ENCODE measurements at places on chromosomes 1 and 21. TPM values are rescaled to one million over a fixed set of nuclear protein-coding genes. Genes with fewer than 3 reads are reported as not detected.

The FCRL1 gene
- total RNA-seq = 0.09 TPM

The RBM11 gene
- 0.13 TPM for total RNA-seq

DNA sequence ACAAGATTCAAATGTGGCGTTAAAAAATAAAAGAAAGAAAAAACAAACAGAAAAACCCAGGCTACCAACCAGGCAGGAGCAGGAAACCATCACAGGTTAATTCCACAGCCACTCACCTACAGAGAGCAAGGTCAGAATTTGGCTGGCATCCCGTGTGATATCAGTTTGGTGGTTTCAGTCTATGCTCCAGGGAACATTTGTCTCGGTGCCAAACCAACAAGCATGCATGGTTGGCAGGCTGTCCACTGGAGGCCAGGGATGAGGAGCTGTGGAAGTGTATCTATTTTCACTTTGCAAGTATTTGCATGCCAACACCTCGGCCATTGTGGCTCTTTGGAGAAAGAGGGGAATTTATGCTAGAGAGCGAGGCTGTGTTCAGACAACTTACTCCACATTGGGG is 53.1 kb upstream of the PROX1 start:
- DNase-seq = peak; percentile 45

DNA sequence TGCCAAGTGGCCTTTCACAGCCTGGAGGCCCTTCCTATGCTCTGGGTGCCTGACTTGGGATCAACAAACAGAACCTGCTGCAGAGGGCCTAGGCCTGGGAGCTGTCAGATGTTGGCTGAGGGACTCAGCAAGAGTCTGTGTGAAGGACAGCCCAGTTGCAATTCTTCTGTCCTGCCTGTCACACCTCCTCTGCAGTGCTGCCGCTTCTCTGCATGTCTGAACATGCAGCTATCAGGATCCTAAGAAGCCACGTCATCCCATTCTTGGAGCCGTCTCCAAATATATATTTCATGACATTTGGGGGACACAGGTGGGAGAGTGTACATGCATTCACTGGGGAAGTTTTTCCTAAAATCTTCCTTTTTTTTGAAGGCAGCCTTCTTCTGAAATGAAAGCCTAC is 8.6 kb downstream of the FCAMR start:
- no peak for DNase-seq

DNA sequence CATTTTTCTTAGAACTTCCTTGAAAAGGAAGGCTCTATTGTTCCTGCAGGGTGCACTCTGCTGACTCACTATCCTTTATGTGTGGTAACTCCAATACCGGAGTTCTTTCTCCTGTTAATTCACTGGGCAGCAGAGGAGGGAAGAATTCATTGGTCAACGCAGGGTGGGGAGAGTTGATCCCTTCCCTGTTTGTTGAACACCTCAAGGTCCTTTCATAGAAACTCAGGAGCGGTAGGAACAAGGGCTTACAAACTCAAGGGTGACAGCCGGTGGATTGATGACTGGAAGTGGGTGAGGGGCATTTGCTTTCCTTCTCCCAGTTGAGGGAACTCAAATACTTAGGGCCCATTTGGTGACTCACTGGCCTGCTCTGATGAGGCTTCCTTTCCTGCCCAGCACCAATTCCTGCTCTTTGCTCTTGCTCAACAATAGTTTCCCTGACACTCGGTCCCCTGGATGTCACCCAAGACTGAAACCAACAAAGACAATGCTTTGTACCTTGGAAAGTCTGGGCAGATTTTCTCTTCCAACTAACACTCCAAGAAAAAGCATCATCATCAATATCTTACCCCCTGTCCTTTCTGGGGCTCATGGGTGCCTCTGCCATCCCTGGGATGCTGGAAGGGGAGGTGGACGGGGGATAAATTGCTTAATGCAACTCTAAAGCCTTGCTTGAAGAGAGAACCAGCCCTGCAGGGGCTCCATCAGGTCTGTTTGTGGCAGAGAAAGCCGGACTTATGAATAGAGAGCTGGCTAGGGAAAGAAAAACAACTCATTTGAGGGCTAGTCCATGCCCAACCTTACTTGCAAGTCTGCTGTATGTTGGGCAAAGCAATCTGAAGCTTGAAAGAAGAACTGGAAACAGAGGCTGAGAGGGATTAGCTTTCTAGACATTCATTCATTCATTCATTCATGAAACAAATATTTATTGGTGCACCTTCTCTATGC is 9.3 kb downstream of the SLC26A9 start:
- no peak for DNase-seq

DNA sequence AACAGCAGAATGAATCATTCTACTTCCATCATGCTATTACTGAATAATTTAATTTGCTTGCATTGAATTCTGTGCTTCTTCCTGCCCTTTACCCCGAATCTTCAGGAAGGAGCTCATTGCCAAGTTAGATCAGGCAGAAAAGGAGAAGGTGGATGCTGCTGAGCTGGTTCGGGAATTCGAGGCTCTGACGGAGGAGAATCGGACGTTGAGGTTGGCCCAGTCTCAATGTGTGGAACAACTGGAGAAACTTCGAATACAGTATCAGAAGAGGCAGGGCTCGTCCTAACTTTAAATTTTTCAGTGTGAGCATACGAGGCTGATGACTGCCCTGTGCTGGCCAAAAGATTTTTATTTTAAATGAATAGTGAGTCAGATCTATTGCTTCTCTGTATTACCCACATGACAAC is 44.2 kb downstream of the MAP3K7CL start:
- peak; percentile 41 for DNase-seq

DNA sequence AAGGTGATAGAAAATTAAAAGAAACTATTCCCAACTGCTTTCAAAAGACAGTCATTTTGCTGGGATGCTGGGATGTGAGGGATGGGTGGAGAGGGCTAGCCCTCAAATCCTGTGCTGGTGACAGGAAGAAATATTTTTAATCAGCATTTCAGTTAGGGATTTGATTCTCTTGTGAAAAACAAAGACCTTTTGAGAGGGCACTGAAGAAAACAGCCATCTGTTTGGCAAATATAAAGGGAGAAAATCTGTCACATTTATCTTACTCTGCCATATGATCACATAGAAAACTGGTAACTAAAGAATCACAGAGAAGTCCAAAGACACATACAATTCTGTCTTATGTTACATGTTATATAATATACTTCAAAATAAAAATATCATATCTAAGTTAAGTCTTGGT is 12.3 kb downstream of the STXBP3 start:
- DNase-seq = no peak

GRCh38 chr1:206467915-206468314 is 2.4 kb upstream of the IKBKE start:
- peak; percentile 72 for DNase-seq

GRCh38 chr1:111565079-111565478 is 54.5 kb upstream of the RAP1A start:
- peak; percentile 39 for DNase-seq

DNA sequence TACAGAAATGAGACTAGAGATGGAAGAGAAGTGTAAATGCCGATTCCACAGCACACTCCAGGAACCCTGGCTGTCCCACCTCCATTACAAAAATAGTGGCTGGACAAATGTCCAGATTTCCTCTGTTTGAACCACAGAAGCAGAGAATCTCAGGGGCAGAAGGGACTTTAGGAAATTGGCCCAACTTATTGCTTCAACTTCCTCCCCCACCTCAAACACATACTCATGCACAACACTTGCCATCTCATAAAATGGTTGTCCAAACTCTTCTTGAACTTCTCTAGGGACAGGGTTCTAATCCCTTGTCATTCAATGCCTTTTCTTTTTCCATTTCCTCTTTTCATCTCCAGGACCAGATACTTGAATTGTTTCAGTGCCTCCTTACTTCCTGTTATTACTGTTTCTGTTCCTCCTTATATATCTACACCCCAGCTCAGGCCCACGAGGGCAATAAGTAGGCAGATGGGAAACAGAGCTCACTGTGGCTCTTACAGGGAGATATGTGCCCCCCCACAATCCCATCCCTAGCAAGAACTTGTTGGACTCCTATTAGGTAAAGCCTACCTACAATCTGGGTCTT is 8.5 kb upstream of the B4GALT3 start:
- DNase-seq = peak; percentile 70

GRCh38 chr1:53274026-53274425 is 35.7 kb upstream of the MAGOH start:
- no peak for DNase-seq

DNA sequence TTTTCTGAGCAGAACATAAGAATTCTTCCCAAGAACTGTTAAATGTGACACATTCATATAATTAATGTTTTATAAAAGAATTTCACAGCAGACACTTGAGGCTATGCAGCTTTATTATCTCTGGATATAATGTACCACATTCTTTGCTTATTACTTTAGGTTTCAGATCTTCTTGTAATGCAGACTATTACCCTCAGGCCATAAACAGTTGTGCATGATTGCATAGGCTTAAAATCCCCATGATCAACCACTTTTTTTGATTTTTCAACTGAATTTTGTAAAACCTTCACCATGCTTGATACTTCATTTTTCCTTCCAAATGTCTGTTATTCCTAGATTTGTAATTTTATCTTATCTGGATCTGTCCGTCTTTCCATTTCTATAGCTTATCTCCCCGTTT is 1355.7 kb downstream of the BRINP3 start:
- no peak for DNase-seq

DNA sequence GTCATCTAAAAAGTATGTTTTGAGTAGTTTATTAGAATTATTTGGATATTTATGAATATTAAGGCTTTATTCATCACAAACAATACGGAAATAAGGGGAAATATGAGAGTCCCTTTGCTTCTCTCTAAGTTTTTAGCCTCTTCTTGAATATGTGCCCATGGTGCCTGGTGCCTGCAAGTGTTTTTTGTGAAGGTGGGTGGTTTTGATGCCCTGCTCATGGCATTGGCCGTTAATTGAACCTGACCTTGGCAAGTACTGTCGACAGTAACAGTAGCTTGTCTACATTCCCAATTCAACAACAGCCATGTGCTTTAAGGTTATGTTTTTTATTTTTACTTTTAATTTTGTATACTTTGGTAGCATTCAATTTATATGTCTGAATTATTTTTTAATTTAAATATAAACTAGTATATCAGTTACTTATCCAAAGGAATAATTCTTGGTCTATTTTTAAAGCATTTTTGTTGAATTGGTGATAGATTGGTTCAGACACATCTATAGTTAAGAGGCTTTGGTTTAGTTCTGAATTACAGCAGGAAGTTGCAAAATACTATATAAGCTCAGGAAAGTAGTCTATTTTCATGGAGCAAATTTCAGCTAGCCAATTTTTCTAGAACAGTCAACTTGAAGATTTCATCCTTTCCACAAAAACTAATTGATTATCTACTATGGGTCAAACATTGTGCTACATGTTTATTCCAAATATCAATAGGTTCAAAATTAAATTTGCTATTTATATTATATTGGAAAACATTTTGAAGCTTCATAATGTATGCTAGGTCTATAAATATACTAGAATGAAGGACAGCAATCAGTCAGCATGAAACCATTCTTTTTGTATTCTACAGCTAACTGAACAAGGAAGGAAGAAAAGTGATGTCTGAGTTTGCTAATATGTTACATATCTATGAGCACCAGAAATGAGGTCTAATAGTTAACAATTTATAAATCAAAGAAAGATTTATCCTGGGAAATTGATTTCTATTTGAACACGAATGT is 184.4 kb downstream of the MRPL39 start:
- no peak for DNase-seq

The FCN3 gene
- 0.75 TPM for total RNA-seq

The MEX3A gene
- 9.4 TPM for total RNA-seq

DNA sequence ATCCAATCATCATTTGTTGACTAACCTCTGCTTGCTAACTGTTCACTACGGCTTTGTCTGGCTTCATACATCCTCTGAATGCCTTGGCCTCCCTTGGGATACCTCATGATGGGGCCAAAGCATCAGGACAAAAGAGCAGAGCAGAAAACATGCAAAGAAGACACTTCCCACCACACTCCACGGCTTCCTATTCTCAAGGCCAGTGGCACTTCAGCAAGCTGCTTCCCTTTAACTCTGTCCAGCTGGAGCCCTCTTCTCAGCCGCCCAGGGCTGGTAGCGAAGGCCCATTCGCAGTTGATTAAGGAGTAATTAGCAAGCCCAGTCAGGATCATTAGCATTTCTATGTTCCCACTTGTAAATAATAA is 224.3 kb upstream of the FGGY start:
- peak; percentile 60 for DNase-seq

DNA sequence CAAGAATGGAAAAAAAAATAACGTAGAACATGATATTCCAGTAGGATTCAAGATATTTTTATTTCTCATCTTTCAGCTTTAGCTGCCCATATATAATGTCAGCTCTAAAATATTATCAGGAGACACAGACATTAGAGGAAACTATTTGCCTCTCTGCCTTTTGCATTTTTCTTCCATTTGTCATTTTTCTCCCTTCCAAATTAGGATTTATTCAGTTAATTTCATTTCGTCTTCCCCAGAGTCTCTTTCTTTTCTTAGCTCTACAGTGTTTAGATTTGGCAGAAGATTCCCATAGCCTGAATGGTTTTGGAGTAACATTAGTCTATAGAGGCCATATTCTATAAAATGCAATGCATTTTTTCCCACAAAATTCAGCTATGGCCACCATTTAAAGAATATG is 5.1 kb upstream of the ENAH start:
- DNase-seq = peak; percentile 89

DNA sequence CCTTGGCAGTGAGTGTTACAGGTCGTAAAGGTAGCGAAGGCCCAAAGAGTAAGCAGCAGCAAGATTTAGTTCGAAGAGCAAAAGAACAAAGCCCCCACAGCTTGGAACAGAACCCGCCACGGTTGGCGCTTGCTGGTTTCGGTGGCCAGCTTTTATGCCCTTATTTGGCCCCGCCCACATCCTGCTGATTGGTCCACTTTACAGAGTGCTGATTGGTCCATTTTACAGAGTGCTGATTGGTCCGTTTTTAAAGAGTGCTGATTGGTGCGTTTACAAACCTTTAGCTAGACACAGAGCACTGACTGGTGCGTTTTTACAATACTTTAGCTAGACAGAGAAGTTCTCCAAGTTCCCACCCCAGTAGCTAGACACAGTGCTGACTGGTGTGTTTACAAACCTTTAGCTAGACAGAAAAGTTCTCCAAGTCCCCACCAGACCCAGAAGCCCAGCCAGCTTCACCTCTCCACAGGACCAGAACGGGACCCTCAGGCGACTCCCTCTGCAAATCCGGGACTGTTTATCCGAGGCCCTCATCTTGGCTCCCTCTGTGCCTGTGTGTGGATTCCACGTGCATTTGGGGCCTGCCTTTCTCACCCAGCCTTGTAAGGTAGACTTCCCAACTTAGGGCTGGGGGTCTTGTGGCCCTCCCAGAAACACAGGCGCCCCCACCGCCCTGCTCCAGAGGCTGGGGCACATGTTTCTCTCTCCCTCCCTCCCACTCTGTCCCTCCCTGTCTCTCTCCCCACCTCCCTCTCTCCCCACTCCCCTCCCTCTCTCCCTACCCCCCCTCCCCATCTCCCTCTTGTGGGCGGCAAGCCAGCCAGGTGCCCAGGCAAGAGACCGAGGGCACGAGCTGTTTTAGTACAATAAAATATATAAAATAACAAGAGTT is 12.6 kb downstream of the FTCD start:
- DNase-seq = no peak

- no peak for DNase-seq
Observed at GRCh38 chr1:162219461-162219860, 150.0 kb downstream of the NOS1AP start.

The OR2AK2 gene
- total RNA-seq = not detected

All from muscle of leg (tissue), 16 donors.